AG04450 (cell line): ENCODE measurements at places on chromosomes 13 and 19. TPM values are rescaled to one million over a fixed set of nuclear protein-coding genes. Genes with fewer than 3 reads are reported as not detected.

Gene SNAPC2
- polyA plus RNA-seq: 12.1 and 17.7 TPM in 2 replicates

DNA sequence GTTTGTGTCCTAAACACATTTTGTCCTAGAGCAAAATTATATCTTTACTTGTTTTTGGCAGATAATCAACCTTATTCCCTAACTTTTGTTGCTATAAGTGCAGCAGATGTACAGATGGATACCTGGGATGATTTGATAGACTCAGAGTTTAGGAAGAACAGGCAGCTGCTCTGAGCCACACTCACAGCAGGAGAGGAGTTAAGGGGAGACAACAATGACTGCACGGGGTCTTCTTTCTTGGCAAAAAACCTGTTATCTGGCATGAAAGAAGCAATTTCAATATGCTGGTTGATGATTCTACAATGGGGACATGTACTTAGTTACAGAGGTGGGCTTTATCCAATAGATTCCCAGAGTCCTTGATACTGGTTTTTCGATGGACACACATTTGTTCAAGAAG, 258.9 kb upstream of the PCDH9 start:
- DNase-seq: no peak

GRCh38 chr13:72599178-72599743, 128.2 kb downstream of the MZT1 start:
- DNase-seq: no peak

DNA sequence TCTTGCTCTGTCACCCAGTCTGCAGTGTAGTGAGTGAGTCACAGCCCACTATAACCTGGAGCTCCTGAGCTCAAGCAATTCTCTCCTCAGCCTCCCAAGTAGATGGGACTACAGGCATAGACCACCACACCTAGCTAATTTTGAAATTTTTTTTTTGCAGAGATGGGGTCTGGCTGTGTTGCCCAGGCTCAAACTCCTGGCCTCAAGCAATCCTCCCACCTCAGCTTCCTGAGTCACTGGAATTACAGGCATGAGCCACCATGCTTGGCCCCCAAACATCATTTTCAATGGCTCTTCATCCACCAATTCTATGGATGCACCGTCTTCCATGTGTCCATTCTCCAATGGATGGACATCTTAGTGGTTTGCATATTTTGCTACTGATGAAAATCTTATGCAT, 68.9 kb downstream of the ZNF557 start:
- no peak for DNase-seq

GRCh38 chr19:29194658-29195057, 18.3 kb downstream of the UQCRFS1 start:
- no peak for DNase-seq

Gene ZNF723
- polyA plus RNA-seq: not detected in 2 replicates

Gene IGFL3
- polyA plus RNA-seq: not detected in 2 replicates

GRCh38 chr13:37473035-37473434, 125.5 kb downstream of the POSTN start:
- DNase-seq: no peak

Gene REX1BD
- polyA plus RNA-seq: 17.6 TPM in 2 replicates

DNA sequence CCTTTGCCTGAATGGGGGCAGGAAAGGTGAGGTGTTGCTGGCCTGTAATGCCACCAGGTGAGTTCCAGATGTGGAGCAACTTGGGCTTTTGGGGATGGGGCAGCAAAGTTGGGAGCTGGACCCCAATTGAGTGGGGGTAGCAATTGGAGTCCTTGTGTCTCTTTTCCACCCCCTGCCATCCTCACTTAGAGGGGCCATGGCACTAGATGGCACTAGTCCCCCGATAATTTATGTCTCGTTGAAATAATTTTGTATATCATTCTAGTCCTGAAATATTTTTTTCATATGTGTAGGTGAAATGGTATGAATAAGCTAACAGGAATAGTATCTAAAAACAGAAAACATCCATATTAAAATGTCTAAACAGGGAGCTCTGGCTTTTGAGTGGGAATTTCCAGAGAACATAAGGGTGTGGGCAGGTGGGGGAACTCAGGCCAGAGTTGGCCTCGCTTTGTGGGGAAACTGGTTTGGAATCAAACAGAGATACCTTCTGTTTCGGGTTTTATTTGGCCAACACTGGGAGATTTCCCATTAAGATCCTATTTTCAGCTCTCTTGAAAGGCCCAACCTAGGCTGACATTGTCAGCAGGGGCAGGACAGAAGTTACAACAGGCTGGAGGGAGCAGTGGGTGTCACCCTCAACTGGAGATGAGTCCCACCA, 3.4 kb downstream of the ZNF576 start:
- DNase-seq: no peak

Gene CHMP2A
- polyA plus RNA-seq: 173 and 181 TPM in 2 replicates

Gene ZNF208
- not detected in 2 replicates for polyA plus RNA-seq

GRCh38 chr13:109151255-109151654, 521.8 kb downstream of the MYO16 start:
- no peak for DNase-seq

DNA sequence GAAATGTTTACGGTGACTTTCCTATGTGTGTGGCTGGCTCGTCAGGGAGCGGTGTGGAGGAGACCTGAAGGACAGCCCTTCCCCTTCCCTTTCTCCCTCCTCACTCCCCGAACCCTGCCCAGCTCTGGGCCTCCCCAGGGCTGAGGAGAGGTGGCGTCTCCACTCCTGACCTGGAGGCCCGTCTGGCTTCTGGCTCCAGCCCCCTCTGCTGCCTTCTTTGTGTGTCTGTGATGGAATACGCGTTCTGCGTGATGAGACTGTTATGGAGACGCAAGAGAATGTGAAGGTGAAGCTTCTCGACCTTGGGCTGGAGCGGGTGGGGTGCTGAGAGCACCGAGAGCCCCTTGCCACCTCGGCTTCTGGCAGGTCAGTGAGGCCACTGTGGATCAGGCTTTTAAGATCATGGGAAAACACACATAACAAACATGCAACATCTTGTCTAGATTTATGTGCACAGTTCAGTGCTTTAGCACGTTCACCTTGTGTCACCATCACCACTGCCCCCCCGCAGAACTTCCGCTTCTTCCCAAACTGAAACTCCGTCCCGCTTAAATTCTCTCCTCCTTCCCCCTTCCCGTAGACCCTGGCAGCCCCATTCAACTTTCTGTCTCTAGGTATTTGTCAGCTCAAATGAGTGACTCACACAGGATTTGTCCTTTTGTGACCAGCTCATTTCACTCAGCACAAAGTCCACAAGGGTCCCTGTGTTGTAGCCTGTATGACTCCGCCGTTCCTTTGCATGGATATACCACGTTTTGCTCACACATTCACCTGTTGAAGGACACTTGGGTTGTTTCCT, 24.7 kb downstream of the ATP11A start:
- DNase-seq: no peak

DNA sequence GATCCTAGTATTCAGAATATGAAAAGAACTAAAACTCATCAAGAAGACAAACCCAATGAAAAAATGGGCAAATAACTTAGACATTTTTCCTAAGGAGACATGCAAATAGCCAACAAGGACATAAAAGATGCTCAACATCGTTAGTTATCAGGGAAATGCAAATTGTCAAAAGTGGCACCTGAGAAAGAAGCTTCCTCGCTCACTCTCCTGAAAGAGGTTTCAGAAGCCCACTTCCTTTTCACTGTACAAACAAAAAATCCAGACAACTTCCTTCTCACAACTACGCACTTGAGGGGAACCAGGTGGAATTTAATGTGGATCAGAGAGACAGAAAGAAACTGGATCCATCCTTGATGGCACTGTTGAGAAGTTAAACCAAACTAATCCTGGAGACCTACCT, 41.5 kb downstream of the KLF12 start:
- no peak for DNase-seq

- DNase-seq: no peak
These were observed 3.7 kb downstream of the PLEKHF1 start for GRCh38 chr19:29668746-29669609.

DNA sequence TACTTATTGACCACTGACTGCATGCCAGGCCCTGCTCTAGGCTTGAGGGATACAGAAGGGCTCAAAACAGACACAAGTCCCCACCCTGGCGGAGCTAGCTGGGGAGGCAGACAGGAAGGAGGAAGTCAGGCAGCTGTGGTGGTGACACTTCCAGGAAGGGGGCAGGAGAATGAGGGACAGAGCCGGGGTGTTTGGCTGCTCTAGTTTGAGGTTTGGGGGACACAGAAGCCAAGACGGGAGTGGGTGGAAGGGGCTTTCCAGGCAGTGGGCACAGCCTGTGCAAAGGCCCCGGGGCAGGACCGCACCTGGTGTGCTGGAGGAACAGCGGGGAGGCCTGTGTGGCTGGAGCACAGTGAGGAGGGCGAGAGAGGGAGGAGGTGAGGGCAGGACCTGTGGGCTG, 4.0 kb downstream of the MRPL54 start:
- no peak for DNase-seq

- DNase-seq: no peak
These were observed 65.1 kb downstream of the SIAH3 start for GRCh38 chr13:45786293-45786920.

Gene ZNF177
- polyA plus RNA-seq: 2.3 and 3.3 TPM in 2 replicates

- DNase-seq: no peak
These were observed 4.6 kb downstream of the FBXO17 start for GRCh38 chr19:38970664-38971532.
